ENCODE measurements at places on chromosomes 6 and 20.

DNA sequence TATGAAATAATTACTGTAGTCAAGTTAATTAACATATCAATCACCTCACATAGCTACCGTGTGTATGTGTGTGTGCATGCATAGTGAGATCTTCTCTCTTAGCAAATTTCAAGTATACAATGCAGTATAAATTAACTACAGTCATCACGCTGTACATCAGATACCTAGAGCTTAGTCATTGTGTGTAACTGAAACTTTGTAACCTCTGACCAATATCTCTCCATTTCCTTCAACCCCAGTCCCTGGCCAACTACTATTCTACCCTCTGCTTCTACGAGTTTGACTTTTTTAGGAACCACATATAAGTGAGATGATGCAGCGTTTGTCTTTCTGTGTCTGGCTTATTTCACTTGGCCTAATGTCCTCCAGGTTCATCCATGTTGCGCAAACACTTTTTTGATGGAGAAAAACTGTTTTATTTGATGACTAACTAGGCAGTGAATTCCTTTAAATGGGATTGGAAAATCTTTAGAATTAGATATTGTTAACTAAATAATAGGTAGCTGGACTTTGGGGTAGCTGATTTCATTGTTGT, 459.5 kb downstream of the DHX35 start:
- no peak for DNase-seq

GRCh38 chr6:35086282-35086632, 54.9 kb downstream of the TCP11 start:
- no peak for DNase-seq

- DNase-seq = no peak
Observed at GRCh38 chr6:163965426-163966348, 551.2 kb downstream of the QKI start.

GRCh38 chr6:147586044-147586443, 77.6 kb downstream of the SAMD5 start:
- DNase-seq = no peak

DNA sequence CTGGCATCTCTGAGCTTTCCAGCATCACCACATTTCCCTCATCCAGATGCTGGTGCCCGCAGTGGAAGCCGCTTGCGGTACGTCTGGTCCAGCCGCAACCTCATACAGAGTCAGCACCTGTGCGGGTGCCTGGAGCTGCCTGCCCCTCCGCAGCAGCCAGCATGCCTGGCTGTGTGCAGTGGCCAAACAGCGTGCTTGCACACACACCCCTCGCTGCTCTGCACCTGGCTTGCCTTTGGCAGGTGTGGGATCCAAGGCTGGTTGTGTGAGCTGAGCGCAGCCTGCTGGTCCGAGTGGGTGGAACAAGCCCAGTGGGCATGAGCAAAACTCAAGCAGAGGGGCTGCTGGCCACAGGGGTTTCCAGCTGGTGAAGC, 3.1 kb upstream of the HINT3 start:
- DNase-seq = no peak

DNA sequence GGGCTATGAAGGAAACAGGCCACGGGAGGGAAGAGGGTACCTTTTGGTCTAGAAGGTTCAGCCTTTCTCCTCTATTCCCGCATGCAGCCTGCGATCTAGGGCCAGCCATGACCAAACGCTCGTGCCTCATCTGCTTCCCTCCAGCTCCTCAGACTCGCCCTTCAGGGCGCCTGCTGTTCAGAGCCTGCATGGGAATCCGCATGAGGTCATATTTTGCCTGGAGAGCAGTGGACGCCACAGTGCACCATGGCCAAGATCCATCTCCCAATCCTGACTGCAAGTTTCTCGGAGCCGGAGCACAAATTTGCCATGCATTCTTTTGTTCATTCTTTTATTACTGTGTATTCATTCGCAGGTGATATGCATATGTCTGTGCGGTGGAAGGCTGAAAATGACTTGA, 608.1 kb downstream of the QKI start:
- no peak for DNase-seq

- DNase-seq = no peak
Observed at GRCh38 chr6:111769365-111770152, 103.7 kb downstream of the FYN start.

DNA sequence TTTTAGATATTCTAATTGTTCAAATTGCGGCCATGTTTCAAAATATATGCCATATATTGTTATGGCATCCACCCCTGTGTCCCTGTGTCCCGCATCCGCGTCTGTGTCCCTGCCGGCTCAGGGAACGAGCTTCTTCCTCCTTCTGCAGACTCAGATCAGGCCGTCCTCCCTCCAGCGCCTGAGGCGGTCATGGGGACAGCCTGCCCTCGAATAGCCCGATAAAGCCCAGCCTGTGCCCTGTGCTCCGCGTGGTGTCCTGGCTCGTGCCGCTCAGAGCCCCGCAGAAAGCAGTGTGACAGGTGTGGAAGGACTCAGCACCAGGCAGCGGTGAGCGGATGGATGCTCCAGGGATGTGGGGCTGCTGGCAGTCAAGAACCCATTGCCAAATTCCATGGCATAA, 663.4 kb upstream of the DEFB115 start:
- no peak for DNase-seq

DNA sequence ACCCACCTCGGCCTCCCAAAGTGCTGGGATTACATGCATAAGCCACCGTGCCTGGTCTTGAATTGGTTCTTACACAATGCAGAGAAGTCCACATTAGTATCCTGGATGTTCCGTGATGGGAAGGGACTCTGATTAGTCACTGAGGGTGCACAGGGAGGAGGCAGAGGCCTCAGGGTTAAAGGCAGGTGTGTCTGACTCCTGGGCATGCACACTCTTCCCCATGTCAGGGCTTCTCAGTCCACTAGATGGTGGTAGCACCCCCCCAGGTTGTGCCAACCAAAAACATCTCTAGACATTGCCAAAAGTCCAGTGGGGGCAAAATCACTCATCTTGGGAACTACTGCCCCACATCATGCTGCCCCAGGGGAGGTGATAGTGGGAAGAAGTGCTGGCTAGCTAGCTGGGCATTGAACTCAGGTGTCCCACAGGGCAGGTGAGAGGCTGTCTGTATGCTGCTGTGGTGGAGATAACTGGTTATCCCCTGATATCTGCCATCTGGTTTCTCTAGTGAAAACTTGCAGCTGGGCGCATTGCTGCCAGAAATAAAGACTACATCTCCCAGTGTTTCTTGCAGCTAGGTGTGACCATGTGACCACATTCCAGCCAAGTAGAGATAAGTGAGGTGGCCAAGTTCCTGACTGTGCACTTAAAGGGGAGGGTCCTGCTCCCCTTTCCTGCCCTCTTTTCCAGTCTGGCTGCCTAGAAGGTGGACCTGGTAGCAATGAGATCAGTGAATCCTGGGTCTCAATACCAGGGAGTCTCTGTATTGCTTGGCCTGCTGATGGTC, 8.4 kb upstream of the NSFL1C start:
- no peak for DNase-seq

GRCh38 chr6:156989159-156989806, 212.1 kb downstream of the ARID1B start:
- DNase-seq = no peak

- DNase-seq = no peak
Observed at GRCh38 chr20:11204926-11205768, 531.3 kb upstream of the JAG1 start.

GRCh38 chr6:20338156-20338555, 63.5 kb upstream of the E2F3 start:
- no peak for DNase-seq

- no peak for DNase-seq
Observed at GRCh38 chr6:128492386-128492785, 28.0 kb downstream of the PTPRK start.

DNA sequence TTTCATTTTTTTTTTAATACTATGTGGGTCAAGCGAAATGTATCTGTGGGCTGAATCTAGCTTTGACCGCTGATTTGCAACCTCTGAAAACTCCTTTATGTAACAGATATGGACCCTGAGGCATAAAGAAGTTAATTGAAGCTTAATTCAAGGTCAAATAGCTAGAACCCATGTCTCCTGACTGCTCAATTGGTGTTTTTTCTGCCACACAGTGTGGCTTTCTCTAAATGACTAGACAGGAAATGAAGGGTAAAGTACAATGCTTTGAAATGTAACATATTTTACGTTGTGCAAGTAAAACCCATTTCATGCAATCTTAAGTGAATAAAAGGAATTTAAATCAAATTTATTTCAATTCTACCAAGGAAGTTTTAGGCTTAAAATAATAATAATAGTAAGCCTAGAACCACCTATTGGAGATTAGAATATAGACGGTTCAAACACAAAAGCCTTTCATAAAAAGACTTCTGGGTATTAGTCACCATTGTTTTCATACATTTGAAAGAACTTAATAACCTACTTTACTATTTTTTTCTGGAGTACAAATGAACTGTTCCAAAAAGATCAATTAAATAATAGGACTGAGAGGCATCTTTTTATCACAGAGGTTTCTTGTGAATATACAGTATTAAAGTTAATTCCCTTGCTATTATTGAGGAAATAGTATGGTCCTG, 279.8 kb downstream of the EPHA7 start:
- no peak for DNase-seq

- no peak for DNase-seq
Observed at GRCh38 chr20:49853640-49854039, 41.0 kb downstream of the SLC9A8 start.

GRCh38 chr6:36235309-36235708, 34.6 kb upstream of the PNPLA1 start:
- DNase-seq = no peak

- DNase-seq = no peak
Observed at GRCh38 chr20:11511821-11512220, 405.9 kb upstream of the BTBD3 start.

DNA sequence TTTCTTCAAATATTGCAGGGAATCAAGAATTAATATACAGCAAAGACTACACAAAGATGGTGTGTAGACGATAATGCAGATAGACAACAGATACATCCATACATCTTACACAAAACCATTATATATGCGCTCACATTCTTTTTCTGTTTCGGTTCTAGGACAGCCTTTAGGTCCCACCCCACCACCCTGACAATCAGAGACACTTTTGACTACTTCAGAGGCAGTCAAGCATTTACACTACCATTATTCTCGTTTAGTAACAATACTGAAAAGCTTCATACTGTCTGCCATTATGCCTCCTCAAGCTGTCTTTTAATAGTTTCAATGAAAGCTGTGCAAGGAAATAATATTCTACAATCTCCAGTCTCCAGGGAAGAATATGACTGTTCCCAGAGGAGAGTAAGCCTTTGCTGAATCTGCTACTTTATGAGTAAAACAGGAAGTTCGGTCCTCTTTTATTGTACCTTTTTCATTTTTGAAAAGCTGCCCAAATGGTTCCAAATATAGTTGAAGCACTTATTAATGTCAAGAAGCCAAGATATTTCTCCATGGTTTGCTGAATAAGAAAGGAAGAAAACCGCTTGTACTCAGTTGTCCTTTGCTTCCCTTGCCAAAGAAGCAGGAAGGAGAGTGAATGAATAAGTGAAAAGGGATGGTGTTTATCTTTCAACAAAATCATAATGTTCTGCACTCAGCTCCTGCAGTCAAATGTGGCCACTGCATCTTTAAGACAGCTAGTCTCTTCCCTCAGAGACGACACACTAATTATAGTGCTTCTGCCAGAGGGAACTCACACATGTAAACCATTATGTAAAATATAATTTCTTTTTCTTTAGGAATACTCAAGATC, 468.3 kb downstream of the CDC5L start:
- DNase-seq = no peak

DNA sequence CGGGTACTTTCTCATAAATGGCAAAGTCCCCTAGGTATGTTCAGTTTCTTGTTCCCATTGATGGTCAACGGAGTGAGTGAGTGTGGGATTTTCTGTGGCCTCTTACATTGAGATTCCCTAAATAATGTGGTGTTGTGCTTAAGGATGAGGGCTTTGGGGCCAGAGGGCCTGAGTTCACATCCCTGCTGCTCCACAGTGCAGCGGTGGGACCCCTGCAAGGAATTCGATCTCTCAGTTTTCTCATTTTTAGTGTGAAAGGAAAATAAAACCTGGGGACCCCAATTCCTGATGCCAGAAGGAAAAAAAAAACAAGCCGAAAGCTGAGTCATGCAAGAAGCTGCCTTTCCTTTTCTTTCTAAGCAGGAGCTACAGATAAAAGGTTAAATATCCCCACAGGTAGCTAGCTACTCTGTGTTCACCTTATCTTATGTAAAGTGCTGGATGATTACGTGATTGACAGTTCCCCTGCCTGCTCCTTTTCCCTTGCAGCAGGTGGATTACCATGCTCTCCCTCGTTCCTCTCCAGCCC, 120.2 kb upstream of the CLDN20 start:
- no peak for DNase-seq

GRCh38 chr6:167295495-167296292, 4.6 kb downstream of the UNC93A start:
- DNase-seq = no peak

- no peak for DNase-seq
Observed at GRCh38 chr20:16555754-16556153, 17.5 kb downstream of the KIF16B start.

DNA sequence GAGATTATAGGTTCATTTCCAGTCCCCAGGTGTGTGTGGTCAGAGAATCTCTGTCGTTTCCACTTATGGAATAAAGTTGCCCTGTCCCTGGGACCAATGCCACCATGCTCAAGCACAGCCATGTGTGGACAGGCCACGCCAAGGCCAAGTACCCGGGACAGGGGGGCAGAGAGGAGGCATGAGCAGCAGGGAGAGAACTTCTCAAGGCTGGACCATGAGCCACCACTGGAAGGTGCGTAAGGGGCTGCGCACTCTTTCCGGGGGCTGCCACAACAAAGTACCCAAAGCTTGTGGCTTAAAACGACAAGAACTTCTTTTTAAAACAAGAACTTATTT, 209.2 kb upstream of the KCNQ5 start:
- no peak for DNase-seq

DNA sequence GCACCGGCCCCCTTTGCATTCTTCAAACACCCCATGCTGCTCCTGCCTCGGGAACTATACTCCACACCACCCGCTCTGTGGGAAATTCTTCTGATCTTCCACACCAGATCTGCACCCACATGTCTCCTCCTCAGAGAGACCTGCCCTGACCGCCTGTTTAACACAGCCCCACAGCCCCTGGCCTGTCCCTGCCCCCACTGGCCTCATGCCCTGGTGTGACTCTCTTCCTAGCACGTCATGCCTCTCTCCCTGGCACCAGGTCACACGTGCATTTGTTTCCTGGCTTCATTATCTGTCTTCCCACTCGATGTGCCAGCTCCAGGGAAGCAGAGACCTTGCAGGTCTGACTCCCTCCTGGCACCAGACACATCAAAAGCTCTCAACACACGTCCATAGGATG, 79.6 kb downstream of the ANKRD60 start:
- DNase-seq = no peak
